ENCODE measurements at places on chromosomes 1 and 21. TPM values are rescaled to one million over a fixed set of nuclear protein-coding genes. Genes with fewer than 3 reads are reported as not detected.

DNA sequence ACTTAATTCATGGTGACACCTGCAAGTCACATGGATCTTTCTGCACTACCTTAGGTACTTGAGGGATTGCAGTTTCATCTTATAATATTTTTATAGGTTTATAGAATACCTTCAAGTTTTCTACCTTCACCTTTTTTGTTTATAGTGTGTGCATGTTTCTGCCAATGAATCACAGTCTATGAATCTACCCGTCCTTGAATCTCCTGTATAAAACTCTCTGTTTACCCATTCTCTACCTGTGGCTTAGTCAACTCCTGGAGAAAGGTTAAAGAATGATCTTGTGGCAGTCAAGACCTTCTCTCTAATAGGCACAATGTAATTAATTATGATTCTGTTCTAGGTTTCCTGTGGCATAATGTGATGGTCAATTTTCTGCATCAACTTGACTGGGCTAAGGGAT lies 3.2 kb upstream of the GSTM2 start:
- DNase-seq, result no peak

- no peak for DNase-seq
These were observed 27.5 kb downstream of the KAZN start for GRCh38 chr1:14625996-14626395.

DNA sequence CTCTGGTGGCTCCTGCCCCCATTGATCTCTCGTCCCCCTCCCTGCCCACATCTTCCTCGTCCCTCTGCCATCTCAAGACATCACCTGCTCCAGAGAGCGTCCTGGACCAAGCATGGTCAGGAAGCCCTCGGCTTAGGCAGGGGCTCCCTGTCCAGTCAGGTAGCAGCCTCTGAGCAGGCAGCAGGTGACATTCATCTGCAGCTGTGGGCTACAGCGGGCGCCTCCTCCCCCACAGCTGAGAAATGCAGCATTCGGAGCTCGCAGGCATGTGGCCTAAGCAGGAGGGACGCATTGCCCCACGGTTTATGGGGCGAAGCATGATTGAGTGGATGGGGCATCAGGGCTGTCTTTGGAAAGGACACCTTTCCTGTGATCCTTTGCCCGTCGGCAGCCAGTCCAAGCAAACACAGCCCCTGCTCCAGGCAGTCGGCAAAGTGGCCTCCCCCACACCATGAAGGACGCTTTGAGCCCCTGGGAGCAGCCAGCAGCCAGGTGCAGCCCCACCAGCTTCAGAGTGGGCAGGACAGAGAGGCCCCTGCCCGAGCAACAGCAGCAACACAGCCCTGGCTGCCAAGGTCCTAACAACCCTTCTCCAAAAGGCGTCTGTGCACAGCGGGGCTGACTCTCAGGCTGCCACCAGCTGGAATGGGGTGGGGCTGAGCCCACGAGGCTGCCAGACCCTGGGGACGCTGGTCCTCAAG lies 234.1 kb upstream of the VAMP3 start:
- no peak for DNase-seq

MYBPH gene
- total RNA-seq, result not detected

PCSK9 gene
- under 0.01 TPM for total RNA-seq

DNA sequence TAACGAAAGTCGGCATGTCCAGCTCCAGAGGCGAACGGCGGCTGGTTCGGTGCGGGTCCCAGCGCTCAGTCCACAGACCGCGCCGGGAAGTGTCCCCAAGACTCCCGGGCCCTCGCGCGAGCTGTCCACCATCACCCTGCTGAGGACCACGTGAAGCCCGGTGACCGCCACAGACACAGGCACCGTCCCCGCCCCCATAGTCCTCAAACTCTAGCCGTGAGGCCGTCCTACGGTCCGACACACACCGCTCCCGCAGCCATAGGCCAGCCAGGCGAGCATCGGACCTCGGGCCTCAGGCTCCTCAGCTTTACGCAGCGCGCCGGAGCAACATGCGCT lies 535 bp downstream of the SETD4 start:
- no peak for DNase-seq

C1orf115 gene
- total RNA-seq, result 62.8 TPM

OR6N2 gene
- not detected for total RNA-seq

Data from dermis microvascular lymphatic vessel endothelial cell (primary cell).